Transverse colon (tissue), 4 donors: ENCODE measurements at places on chromosomes 1 and 21. TPM values are rescaled to one million over a fixed set of nuclear protein-coding genes. Genes with fewer than 3 reads are reported as not detected.
A peak's percentile ranks its signal among the peaks of the same experiment; 100 is the strongest.

DNA sequence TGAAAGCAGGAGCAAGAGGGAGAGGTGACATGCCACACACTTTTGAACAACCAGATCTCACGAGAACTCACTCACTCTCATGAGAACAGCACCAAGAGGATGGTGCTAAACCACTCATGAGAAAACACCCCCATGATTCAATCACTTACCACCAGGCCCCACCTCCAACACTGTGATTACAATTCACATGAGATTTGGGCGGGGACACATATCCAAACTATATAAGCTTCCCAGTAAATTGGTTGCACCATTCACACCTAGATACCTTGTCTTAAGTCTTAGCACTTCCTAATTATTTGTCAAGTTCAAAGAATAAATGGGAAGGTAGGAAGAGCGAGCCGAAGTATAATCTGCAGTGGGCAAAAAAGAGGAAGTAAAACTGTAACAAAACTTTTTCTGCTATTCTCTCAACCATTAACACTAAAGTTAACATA, 34.3 kb downstream of the AMY1C start:
- H3K4me3 ChIP-seq = no peak overlapping the region
- H3K27ac ChIP-seq = no peak overlapping the region
- no peaks in the 10 kb centered on the region for H3K4me1 ChIP-seq

The HPDL gene
- 2.6 TPM for total RNA-seq

- no peak overlapping the region for H3K4me3 ChIP-seq
- no peak overlapping the region for H3K27ac ChIP-seq
- H3K4me1 ChIP-seq = peaks cover 5% of the 10 kb centered on the region
- DNase-seq = no peak
Measured at GRCh38 chr21:42836402-42836666, 43.0 kb downstream of the WDR4 start.

DNA sequence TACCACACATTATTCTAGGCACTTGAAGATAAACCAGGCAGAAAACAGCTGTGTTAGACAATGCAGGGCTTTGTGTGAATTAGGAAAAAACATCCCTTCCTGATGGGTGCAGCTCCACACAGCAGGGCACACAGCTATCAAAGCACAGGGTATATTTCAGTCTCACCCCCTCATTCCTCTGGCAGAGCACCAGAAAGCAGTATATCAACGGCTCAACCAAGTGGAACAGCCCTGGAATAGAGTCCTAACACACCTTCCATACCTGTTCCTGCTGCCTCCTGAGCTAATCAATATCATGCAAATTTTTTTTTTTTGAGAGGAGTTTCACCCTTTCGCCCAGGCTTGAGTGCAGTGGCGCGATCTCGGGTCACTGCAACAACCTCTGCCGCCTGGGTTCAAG, 32.1 kb downstream of the LYST start:
- no peaks in the 10 kb centered on the region for H3K4me1 ChIP-seq
- no peak overlapping the region for H3K27ac ChIP-seq
- no peaks in the 10 kb centered on the region for H3K36me3 ChIP-seq
- DNase-seq = no peak
- no peak overlapping the region for H3K4me3 ChIP-seq

DNA sequence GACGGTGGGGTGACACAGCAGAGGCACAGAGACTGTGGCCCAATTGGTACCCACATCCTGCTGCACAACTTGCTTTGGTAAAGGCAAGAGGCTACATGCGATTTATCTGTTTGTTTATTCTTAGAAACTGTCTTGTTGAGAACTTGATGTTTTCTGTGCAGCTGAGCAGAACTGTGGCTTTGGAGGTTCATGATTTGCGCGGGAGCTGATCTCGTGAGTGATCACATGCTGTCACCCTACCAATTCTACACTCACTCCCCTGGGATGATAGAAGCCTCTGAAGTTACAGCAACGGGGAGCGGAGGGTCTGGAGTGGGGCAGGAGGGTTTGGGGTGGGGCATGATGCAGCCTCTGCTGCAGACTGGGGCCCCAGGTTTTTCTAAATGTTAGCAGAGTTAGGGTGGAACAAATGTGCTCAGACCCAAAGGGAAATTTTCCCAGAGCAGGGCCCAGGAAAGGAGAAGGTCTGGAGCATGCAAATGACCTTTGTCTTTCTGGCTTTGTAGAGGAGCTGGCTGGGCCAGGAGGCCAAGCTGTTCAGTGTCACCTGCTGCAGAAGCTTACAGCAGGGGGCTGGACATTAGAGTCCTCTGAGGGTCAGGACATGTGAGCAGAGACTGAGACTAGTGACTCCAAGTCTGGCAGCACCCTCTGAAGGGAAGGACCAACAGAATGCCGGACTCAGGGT, 83.6 kb downstream of the GRIK3 start:
- H3K4me3 ChIP-seq = no peak overlapping the region
- no peaks in the 10 kb centered on the region for H3K36me3 ChIP-seq
- DNase-seq = no peak
- H3K27ac ChIP-seq = no peak overlapping the region

The CASQ1 gene
- total RNA-seq = 0.95 TPM

DNA sequence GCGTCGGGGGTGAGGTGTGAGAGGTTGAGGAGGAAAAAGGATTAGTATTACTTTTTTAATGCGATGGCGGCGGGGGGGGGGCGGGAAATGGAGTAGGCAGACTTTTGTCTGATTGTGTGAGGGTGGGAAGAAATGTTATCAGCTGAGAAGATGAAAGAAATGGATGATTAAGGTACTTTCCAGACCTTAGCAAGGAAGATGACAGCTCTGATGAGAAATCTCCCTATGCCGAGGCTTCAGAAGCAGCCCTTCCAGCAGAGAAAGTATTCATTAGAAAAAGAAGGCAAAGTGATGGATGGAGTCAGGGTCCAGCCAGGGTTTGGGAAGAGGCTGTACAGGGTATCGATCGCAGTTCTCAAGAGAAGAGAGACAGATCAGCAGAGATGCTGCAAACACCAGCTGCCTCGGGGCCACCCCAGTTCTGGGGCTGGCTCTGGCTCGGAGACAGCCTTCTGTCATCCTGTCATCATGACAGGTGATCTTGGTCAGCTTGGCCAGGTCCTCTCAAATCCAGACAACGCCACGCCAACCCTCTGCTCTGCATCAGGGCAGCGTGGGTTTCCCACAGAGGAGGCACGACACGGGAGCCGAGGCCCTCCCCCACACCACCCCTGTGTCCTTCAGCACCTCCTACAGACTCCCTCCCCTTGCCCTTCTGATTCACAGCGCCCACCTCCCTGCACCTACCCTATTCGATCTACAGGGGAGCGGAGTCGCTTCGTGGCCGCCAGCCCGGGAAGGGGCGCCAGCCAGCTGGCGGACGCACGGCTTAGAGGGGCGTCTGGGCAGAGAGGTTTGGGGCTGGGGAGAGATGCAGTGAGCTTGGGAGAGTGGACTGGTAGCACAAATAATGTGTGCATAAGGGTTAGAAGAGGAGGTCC, 674 bp upstream of the ATXN7L2 start:
- no peak for DNase-seq
- H3K4me1 ChIP-seq = peaks cover 8% of the 10 kb centered on the region
- H3K36me3 ChIP-seq = no peaks in the 10 kb centered on the region
- H3K27ac ChIP-seq = peak overlapping the region; percentile 59
- peaks cover 4% of the 10 kb centered on the region for H3K27me3 ChIP-seq

GRCh38 chr1:3654549-3655281, 2.4 kb downstream of the TP73 start:
- no peaks in the 10 kb centered on the region for H3K36me3 ChIP-seq
- H3K4me1 ChIP-seq = peaks cover 24% of the 10 kb centered on the region
- no peak for DNase-seq
- peaks cover 83% of the 10 kb centered on the region for H3K27me3 ChIP-seq

The SLFNL1 gene
- 1.3 TPM for total RNA-seq

DNA sequence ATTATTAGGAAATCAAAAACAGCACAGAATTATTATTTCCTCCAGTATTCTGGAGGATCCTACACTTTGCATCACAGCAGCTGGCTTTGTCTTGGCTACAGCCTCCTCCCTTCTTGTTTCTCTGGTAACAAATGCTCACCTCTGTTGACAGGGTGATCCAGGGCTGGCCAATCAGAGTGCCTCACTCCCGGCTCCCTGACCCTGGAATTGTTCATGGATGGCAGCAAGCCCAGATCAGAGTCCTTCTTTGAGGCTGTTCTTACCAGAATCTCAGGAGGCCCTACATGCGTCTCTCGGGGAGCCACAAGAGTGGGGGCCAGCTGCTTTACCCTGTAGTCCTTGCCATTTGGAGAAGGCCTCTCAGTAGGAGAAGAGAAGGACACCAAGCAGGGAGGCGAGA, 48.4 kb upstream of the IGSF5 start:
- no peak overlapping the region for H3K27ac ChIP-seq
- H3K27me3 ChIP-seq = no peaks in the 10 kb centered on the region

DNA sequence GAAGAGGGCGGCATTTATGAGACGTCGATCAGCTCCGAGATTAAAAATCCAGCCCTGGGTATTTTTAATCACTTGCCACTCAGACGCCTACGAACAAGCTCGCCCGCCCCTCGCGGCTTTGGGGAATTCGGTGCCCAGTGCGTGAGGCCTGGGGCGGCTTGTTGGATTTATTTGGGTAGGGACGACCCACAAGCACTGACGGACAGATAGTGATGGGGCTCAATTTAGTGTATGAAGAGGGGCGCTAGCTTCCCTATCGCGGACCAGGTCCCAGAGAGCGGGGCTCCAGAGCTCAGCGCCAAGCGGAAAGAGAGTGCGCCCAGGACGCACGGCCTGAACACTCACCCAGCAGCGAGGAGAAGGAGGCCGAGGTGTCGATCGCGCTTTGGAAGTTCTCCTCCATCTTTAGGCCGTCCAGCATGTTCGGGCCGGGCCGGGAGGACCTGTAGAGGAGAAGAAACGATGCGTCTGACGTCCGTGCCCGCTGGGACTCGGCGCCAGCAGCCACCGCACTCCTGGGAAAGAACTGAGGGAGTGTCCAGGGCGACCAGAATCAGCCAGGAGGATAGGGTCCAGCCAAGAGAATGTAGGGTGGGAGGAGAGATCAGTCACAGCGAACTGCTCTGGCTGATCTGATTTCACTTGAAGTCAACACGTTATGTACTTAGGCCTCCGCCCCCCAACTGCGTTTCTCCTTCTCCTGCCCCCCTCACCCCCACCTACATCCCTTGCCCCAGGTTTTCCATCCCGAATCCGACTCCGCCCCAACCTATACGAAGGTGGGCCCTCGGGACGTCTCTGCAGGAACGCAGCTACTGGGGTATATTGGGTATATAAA, 1.2 kb downstream of the LMX1A start:
- H3K36me3 ChIP-seq = no peaks in the 10 kb centered on the region
- H3K4me3 ChIP-seq = no peak overlapping the region
- H3K27me3 ChIP-seq = peaks cover 96% of the 10 kb centered on the region
- H3K4me1 ChIP-seq = peaks cover 51% of the 10 kb centered on the region
- no peak for DNase-seq

- no peak overlapping the region for H3K4me3 ChIP-seq
- H3K27ac ChIP-seq = no peak overlapping the region
- no peak for DNase-seq
- H3K4me1 ChIP-seq = no peaks in the 10 kb centered on the region
- no peaks in the 10 kb centered on the region for H3K36me3 ChIP-seq
Measured at GRCh38 chr21:27213303-27213702, 246.4 kb upstream of the ADAMTS5 start.

The ZP4 gene
- total RNA-seq = not detected

The TRAF3IP3 gene
- total RNA-seq = 11.2 TPM

The SH2D5 gene
- total RNA-seq = not detected
